ENCODE measurements at places on chromosomes 1 and 21.

DNA sequence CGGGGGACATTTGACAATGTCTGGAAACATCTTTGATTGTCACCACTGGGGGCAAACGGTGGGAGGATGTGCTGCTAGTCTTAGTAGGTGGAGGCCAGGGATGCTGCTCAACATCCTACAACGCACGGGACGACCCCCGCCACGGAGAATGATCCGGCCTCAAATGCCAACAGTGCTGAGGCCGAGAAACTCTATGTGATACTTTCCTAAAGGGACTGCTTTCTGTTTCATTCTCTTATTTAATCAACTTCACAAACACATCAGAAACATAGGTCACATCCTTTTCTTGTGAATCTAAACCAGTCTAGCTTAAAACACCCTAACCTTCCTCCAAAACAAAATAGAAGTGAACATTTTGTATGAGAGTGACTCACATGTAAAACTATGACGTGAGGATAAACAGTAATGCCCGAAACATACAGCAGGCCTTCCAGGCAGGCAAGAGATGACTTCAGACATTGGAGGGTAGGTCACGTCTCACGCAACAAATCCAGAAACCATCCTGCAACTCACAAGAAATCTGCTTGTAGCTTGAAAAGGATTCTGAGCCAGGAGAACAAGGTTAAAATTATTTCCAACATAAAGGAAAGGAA lies 37.2 kb upstream of the ETS2 start:
- peak; percentile 67 for DNase-seq

DNA sequence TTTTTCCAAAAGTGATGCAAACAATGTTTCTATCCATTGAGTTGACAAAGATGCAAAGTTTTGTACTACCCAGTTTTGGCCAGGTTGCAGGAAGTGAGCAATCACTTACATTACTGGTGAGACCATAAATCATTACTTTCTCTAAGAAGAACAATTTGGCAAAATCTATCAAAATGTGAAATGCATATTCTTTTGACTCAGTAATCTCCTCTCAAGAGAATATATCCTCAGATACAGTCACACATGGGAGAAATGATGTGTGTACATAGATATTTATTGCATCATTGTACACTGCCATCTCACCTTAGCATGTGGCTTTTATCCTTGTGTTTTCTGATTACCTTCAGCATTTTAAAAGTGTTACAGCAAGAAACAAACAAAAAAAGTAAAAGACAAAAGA lies 52.4 kb upstream of the FMO3 start:
- no peak for DNase-seq

GRCh38 chr1:13788795-13789194 lies 88.8 kb downstream of the PRDM2 start:
- DNase-seq, result no peak

DNA sequence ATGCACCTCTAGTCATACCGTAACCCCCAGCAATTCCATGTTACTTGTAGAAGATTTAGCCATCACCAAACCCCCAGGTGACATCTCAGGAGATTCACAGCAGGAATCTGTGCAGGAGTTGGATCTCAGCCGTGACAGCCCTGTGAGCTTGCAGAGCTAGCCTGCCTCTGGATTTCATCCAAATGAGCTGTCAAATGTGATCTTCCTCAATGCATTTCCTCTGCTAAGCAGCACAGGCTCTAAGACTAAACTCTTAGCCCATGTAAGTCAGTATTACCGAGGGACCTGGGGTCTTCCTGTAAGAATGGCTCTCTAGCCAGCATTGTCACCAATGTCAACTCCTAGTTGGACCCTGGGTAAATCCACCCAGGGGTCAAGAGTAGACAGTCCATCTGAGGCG lies 41.7 kb downstream of the UMODL1 start:
- peak; percentile 29 for DNase-seq

GRCh38 chr1:111599781-111600693 lies 19.6 kb upstream of the RAP1A start:
- peak; percentile 9 for DNase-seq

DNA sequence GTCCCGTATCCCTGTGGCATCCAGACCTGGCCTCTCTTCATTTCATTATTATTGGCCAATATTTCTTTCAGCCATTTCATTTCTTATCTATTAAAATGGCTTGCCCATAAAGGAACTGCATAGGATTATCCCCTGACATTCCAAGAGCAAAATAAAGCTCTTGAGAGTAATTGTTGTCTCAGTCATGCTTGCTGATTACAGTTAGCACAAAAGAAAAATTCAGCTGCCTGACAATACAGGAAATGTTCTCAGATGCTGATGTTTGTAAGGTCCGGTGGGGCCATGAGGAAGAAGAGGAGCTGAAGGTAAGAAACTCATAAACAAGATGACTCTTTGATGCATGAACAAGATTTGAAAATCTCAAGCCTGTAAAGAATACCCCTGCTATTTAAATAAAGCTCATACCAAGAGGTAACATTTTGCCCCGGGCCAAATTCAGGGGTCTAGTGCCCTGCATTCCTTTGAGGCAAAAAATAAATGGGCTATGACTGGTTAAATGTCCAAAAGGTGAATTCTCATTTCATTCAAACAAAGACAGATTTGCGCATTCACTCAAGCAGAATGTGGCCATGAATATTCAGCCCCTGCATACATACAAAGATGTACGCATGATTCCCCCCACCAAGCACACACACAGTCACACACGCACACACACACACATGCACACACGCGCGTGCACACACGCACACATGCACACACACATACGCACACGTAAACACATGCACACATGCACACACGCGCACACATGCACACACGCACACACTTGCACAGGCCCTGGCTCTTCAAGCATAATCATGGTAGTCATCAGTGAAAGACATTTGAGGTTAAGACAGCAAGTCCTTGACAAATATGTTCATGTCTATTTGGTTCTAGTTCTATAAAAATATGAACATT lies 44.8 kb downstream of the KCNJ15 start:
- DNase-seq, result no peak

DNA sequence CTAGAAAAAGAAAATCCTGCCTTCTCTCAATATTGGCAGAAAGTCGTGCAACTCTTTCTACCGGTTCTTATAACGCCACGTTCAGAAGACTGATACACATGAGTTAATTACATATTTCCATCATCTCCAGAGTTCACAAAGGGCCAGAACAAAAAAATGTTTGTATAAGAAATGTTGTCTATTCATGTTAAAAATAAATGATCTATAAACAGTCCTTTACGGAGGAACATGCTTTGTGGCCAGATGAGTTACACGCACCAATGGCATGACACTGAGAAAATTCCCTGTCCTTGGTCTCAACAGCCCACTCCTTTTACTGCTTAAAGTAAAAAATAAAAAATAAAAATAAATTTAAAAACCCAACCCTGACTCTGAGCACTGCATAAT lies 29.5 kb downstream of the C2CD2 start:
- peak; percentile 33 for DNase-seq

- DNase-seq, result no peak
Measured at GRCh38 chr1:2949966-2950925, 71.0 kb upstream of the ACTRT2 start.

DNA sequence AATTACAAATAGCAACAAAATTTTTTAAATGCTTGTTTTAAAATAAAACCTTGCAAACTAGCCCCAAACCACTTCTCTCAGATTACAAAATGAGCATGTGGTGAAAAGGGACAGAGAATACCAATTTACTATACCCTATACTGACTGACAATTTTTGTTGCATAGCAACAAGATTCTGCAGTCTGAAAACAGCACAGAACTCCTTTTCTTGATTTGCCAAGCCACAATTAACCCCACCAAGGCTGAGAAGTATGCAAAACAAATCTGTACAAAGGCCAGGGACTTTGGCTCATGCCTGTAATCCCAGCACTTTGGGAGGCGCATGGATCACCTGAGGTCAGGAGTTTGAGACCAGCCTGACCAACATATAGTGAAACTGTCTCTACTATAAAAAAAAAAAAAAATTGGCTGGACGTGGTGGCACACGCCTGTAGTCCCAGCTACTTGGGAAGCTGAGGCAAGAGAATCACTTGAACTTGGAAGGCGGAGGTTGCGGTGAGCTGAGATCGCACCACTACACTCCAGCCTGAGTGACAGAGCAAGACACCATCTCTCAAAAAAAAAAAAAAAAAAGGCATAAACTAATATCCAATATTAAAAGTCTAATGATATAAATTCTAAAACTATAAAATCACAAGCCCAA lies 21.8 kb downstream of the ENAH start:
- peak; percentile 63 for DNase-seq

DNA sequence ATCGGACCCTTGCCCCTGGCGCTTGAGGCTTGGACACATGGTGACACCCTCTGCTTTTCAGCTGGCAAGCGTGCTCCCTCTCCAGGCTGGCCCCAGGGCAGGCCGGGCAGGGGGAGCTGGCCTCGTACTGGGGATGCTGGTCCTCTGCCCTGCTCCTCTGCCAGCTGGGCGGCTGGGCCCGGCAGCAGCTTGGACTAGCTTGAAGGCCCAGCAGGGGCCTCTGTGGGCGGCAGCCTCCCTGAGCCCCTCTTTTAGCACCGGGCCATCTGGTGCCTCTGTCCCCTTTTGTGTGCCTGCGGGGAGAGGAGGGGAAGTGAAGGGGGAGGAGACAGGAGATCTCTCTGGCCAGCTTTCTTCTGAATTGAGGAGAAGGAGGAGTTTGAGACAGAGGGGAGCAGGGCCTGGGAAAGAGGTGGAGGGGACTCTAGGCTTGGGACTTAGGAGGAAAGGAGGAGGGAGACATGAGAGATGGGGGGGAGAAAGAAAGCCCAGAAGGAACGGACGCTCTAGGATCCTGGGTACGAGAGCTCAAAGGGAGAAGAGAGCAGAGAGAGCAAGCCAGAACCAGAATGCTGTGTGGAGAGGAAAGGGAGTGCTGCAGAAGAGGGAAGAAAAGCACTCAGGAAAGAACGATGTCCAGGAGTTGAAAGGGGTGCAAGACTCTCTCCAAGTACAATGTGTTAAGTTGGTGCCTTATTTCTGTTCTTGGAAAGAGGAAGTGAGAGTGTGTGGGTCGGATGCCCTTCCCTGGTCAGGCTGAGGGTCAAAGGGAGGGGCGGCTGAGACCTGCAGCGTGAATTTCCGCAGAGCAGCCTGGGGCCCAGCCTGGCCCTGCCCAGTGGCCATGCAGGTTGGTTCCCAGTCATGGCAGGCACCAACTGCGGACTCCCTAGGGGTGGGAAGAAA lies 40.3 kb downstream of the IER5 start:
- DNase-seq, result no peak

GRCh38 chr21:26943921-26944320 lies 23.0 kb downstream of the ADAMTS5 start:
- DNase-seq, result no peak

DNA sequence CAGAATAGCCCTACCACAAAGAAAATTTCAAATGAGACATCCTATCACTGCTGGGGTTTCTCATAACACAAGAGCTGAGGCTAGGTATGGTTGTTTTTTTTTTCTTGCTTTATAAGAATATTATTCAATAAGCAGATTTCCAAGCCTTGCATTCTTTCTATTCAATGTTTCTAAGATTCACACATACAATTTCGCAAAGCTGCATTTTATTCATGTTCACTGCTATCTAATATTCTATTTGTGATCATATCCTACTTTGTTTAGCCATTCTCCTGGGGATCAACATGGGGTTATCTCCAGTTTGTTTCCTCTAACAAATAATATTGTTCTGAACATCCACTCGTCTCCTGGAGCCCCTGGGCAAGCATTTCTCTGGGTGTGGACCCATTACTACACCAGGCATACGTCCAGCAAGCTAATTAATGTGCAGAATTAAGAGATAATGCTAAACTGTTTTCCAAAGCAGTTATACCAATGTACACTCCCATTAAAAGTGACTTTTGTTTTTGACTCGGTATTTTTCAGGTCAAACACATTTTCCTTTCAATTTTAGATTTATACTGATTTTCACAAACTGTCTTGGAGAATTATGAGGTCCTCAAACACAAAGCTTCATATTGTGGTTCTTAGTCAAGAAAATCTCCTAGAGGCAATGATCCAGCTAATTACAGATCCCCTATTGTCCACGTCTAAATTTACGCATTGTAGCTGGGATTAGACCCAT lies 15.7 kb upstream of the HLCS start:
- no peak for DNase-seq

GRCh38 chr1:59672851-59673572 lies 141.7 kb upstream of the HOOK1 start:
- DNase-seq, result peak; percentile 71

DNA sequence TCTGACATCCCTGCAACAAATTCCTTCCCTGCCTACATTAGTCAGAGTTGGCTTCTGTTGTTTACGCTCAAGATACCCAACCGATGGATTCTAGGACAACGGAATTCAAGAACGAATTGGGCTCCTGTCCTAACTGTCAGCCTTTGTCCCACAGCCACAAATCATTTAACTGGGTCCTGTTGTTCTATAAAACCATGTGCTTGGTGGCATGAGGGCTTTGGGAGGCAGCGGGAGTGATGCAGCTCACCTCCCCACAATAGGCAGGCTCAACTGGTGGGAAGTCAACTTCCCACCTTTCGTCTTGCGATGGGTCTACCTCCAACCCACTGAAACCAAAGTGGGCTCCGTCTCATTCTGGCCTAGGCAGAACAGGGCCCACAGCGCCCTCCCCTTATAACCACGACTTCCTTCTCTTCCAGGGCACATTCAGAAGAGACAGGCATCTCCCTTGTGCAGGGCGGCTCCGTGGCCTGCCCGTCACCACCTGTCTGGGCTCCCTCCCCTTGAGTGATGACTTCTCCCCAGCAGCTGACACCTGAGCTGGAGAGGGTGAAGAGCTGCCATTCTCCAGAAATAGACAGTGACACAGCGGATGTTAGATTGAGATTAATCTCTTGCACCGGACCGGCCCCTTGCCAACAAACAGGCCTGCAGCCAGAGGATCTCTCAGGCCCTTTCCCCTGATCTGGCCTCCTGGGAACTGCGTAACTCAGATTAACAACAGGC lies 26.5 kb downstream of the LRRC38 start:
- DNase-seq, result no peak

DNA sequence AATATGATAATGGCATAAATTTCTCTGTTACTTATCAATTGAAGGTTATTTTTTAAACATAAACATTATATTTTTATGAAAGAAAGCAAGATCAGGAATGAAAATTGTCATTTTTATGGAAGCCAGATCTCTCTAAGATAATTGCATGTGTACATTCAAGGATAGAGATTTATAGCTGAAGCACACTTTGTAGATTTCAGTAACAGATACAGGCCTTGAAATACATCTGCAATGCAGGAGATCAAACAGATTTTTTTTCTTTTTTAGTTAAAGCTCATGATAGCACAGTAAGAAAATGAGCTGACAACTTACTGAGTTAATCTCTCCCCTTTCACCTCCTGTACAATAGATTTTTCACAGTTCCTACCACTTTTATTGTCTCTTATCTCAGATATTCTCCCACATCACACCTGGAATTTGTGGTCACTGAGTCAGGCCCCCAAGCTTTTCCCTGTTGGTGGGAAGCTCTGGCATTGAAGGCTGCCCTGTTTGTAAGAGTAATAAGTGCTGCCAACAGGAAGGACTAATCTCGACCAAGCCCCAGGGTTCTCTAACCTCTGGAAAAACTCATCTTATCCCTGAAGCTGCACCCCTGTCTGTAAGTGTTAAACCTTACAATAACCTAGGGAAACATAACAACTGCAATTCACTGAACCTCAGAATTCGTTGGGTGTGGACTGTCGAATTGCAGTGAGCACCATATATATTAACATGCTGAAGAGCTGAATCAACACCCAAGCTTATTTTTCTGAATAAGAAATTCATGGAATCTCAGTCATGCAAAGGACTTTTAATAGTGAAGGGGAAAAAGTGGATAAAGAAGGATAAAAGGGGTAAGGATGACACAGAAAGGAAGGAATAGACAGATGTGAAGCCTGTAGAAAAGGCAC lies 599.0 kb downstream of the LMO4 start:
- DNase-seq, result no peak

GRCh38 chr1:191346381-191346780 lies 811.9 kb upstream of the RGS18 start:
- no peak for DNase-seq

All from AG10803 (cell line).